ENCODE measurements at places on chromosomes 13 and 19.

- no peaks in the 10 kb centered on the region for H3K36me3 ChIP-seq
- DNase-seq, result no peak
- H3K27me3 ChIP-seq, result peaks cover 18% of the 10 kb centered on the region
- no peak overlapping the region for H3K27ac ChIP-seq
Measured at GRCh38 chr13:26653310-26653709, 95.8 kb downstream of the WASF3 start.

DNA sequence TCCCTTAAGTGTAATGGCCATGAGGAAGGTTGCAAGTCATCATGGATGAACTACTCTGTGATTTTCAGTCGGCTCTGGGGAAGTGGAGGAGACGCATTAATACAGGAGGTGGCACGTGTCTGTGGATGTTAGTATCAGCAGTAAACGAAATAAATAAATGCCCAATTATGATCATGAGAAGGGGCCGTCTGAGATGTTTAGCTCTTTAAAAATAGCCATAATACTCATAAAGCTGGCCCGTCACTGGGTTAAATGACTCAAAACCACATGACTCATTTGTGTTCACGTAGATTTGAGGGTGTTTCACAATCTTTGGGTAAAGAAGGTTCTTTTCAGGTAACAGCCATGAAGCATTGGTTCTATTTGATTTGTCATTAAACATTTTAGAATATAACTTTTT is 620.6 kb downstream of the GPC6 start:
- H3K27ac ChIP-seq, result no peak overlapping the region
- H3K4me3 ChIP-seq, result no peak overlapping the region
- H3K27me3 ChIP-seq, result no peaks in the 10 kb centered on the region

DNA sequence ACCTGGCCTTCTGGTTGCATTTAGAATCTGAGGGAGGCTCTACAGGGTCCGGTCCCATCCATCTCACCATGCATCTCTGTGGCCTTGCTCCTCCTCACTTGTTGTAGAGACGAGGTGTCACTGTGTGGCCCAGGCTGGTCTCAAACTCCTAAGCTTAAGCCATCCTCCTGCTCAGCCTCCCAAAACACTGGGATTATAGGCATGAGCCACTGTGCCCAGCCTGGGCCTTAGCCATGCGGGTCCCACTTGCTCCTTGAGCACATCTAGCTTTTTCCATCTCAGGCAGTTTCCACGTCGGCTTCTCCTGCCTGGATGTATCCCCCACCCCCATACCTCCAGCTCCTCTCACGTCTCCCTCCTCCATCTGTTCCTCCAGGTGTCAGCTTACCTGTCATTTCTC is 9.8 kb downstream of the ELSPBP1 start:
- no peak overlapping the region for H3K4me3 ChIP-seq
- H3K27ac ChIP-seq, result no peak overlapping the region
- no peaks in the 10 kb centered on the region for H3K4me1 ChIP-seq
- H3K36me3 ChIP-seq, result no peaks in the 10 kb centered on the region
- no peaks in the 10 kb centered on the region for H3K27me3 ChIP-seq

GRCh38 chr13:44211704-44212346 is 161.8 kb upstream of the SERP2 start:
- H3K4me1 ChIP-seq, result no peaks in the 10 kb centered on the region
- no peaks in the 10 kb centered on the region for H3K27me3 ChIP-seq
- no peaks in the 10 kb centered on the region for H3K36me3 ChIP-seq
- H3K4me3 ChIP-seq, result no peak overlapping the region

GRCh38 chr13:31898378-31899071 is 133.0 kb upstream of the FRY start:
- peaks cover 10% of the 10 kb centered on the region for H3K4me1 ChIP-seq
- no peak for DNase-seq
- H3K4me3 ChIP-seq, result no peak overlapping the region

DNA sequence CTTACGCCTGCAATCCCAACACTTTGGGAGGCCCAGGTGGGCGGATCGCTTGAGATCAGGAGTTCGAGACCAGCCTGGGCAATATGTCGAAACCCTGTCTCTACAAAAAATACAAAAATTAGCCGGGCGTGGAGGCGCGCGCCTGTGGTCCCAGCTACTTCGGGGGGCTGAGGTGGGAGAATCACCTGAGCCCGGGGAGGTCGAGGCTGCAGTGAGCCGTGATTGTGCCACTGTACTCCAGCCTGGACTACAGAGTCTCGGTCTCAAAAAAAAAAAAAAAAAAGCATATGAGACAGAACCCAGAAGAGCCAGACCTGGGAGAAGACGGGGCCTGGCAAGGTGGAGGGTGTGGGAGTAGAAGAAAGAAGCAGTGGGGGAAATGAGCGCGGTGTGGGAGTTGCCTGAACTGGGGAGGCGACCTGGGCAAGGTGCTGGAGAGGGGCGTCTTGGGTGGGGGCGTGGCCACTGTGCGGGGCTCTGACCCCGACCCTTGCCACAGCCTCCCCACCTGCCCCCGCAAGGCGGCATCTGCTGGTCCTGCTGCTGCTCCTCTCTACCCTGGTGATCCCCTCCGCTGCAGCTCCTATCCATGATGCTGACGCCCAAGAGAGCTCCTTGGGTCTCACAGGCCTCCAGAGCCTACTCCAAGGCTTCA is 533 bp downstream of the DKKL1 start:
- no peaks in the 10 kb centered on the region for H3K36me3 ChIP-seq
- H3K4me1 ChIP-seq, result no peaks in the 10 kb centered on the region
- H3K27ac ChIP-seq, result no peak overlapping the region
- DNase-seq, result no peak

GRCh38 chr13:103099722-103100293 is 33.6 kb upstream of the SLC10A2 start:
- DNase-seq, result no peak
- no peak overlapping the region for H3K4me3 ChIP-seq
- H3K27me3 ChIP-seq, result no peaks in the 10 kb centered on the region
- H3K36me3 ChIP-seq, result no peaks in the 10 kb centered on the region
- H3K4me1 ChIP-seq, result no peaks in the 10 kb centered on the region

- H3K4me1 ChIP-seq, result peaks cover 41% of the 10 kb centered on the region
- H3K27me3 ChIP-seq, result no peaks in the 10 kb centered on the region
- H3K4me3 ChIP-seq, result no peak overlapping the region
Measured at GRCh38 chr19:1171755-1172352, 2.2 kb downstream of the SBNO2 start.

- DNase-seq, result no peak
- peaks cover 18% of the 10 kb centered on the region for H3K36me3 ChIP-seq
- no peak overlapping the region for H3K4me3 ChIP-seq
- no peaks in the 10 kb centered on the region for H3K27me3 ChIP-seq
- H3K27ac ChIP-seq, result no peak overlapping the region
Measured at GRCh38 chr19:34363094-34363493, 1.9 kb upstream of the GPI start.

DNA sequence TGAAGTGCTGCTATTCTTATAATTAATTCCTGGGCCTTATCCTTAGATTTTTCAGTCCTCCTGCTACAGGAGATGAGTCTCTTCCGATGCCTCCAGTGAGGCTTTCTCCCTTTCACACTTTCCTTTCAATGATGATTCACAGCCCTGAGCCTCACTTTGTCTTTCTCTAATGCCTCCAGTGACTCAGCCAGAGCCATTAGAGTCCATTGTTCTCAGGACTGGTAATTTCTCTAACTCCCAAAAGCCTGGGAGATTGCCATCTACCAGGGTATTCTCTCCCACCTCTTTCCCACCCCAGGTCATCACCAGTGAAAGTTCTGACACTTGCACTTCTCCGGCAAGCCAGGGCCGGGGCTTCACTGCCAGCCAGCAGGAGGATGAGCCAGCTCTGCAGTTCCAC is 49.6 kb upstream of the ARGLU1 start:
- no peaks in the 10 kb centered on the region for H3K36me3 ChIP-seq
- no peaks in the 10 kb centered on the region for H3K27me3 ChIP-seq
- no peaks in the 10 kb centered on the region for H3K4me1 ChIP-seq
